Left renal pelvis (tissue), 4 donors: ENCODE measurements at places on chromosomes 5 and 9. TPM values are rescaled to one million over a fixed set of nuclear protein-coding genes. Genes with fewer than 3 reads are reported as not detected.

Gene ITGA2
- 29.6 TPM for polyA plus RNA-seq

Gene PLEKHG4B
- 8.2 TPM for polyA plus RNA-seq

GRCh38 chr5:40052808-40053207 lies 626.9 kb upstream of the PTGER4 start:
- DNase-seq, result no peak

Gene APBA1
- polyA plus RNA-seq, result 16.1 TPM

DNA sequence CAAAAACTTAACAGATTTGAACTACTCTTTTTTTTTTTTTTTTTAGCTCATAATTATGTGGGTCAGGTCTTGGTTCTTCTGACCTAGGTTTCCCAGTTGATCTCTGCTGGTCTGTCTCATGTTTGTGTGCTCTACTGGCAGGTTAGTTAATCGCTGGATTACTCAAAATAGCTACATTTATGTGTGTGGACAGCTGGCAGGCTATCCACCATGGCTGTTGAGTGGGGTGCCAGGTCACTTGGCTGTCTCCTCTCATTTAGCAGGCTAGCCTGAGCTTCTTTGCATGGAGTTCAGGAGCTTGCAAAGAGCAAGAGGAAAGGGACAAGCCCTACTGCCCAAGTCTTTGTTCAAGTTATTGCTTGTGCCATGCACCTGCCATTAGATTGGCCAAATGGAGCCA lies 9.3 kb downstream of the ADCY2 start:
- DNase-seq, result no peak

DNA sequence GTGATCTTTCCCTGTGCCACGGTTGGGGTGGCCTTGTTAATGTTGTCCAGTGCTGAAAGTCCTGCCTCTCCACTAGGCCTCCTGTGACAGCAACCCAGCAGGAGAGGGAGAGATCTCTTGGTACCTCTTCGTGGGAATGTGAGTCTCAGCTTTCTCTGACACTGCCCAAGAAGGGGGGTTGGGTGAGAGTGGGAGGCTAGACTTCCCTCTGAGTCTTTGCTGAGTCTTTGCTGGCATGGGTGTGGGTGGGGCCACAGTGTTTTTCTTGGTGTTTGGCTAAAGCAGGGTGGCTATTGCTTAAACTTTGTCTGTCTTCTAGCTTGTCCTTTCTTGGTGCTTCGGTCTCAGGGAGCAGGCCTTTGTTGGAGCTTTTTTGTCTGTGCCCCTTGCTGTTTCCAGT lies 145.6 kb downstream of the GNA14 start:
- DNase-seq, result no peak

Gene PCDHB16
- polyA plus RNA-seq, result 5.6 TPM

Gene BAAT
- 0.33 TPM for polyA plus RNA-seq

DNA sequence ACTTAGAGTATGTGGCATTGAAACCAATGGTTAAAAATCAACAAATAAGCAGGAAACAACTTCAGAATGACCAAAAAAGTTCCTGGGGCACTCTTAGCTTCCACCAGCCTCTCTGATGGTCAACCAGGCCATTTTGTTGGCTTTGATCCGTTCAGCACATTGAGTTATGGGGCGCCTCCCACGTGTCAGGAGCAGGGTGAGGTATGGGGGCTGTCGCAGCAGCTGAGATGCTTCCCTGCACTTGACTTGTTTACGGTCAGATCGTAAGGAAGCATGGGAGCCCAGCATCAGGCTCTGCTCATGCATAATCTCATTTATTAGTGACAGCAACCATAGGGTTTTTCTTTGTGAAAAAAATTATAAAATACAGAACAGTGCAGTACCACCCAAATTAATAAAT lies 16.7 kb downstream of the SYK start:
- no peak for DNase-seq

Gene PCDHA11
- 0.23 TPM for polyA plus RNA-seq

DNA sequence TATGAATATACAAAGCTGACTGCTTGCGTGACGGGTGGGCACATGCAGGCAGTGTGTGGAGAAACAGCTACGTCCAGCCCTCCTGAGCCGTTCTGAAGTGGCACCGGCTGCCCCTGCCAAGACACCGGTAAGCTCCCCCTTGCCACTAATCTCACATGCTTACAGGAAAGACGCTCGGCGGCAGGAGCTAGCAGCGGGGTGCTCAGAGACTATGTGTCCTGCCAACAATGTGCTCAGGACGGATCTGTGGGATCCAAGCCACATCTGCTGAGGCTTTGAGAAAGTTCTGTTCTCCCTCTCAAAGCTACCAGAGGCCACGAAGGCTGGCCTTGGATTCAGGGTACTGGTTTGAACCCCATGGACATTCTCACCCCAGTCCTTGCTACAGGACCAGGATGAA lies 157.2 kb upstream of the PHYKPL start:
- no peak for DNase-seq

DNA sequence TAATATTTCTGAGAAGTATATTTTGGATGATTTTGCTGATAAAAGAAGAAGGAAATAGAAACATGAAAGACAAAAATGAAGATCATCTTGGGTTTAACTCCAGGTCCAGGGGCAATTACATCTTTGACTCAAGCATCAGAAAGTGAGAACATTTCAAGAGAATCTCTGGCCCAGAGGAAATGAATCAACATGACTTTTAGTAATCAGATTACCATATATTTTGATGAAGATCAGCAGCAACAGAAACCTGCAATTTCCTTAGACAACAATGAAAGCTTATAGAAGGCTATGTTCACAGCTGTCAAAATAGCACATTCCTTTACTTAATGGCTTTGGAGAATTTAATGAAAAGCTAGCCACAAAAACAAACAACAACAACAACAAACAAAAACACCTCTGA lies 638.1 kb downstream of the EFNA5 start:
- DNase-seq, result no peak

GRCh38 chr5:99005506-99005905 lies 76.7 kb upstream of the CHD1 start:
- DNase-seq, result no peak

GRCh38 chr9:83327750-83328622 lies 210.2 kb downstream of the FRMD3 start:
- DNase-seq, result no peak

GRCh38 chr5:6488021-6488420 lies 39.4 kb downstream of the UBE2QL1 start:
- DNase-seq, result no peak

- no peak for DNase-seq
Observed at GRCh38 chr5:915946-916345, 23.3 kb downstream of the TRIP13 start.

DNA sequence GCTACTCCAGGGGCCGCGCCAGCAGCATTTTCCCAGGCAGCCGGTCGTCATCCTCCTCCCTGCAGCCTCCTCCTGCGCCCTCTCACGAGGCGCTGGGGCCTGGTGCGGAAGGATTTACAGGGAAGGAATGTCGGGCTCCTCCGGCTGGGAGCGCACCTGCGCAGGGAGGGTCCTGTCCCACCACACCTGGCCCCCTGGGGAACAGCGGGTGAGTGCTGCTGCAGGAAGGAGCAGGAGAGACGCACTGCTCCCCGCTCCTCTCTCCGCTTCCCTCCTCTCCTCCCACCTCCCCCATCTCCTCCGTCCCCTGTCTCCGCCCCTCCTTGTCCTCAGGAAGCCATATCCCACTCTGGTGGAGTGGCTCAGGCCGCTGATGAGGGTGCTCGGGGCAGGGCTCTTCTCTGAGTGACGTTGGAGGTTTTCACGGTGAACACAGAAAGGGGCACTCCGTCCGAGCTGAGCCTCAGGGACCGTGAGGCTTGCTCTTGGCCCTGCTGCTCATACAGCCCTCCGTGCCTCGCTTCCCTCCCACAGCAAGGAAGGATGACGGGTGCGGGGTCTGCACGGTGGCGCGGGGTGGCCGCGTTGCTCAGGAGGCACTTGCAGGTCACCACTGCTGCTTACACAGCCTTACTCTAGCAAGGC lies 31.3 kb downstream of the IRX4 start:
- DNase-seq, result no peak
